ENCODE measurements at places on chromosomes 1 and 21.

DNA sequence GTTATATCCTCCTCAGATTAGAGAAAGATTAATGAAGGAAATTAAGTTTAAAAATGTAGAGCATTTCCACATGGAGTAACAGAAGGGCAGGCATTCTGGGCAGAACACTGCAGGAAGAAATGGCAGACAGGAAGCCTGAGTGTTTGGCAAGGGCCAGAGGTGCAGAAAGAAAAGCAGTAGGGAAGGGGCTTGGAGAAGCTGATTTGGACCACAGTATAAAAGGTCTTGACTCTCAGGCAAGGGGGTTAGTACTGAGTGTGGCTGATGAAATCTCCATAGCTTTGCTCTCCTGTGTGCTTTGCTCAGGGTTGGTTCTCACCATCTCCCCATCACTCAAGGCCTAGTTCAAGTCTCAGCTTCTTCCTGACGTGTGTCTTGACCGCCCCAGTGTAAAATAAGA lies 80.2 kb downstream of the SLC45A1 start:
- no peak for DNase-seq

DNA sequence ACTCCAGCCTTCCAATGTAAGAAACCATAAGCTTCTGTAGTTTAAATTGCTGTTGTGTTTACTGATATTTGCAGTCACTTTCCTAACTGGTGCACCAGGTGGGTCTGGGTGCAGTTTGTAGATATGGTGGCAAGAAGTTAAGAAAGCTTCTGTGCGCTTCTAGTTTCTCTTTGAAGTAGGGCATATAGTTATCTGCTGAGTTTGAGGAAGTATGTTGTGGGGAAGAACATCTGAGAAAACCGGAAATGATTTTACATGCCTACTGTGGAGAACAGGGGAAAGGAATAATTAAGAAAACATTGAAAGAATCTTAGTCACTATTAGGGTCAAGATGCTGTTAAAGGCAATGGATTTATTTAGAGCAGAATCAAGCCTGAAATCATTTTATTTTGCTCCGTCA lies 14.9 kb upstream of the SLC44A5 start:
- no peak for DNase-seq

DNA sequence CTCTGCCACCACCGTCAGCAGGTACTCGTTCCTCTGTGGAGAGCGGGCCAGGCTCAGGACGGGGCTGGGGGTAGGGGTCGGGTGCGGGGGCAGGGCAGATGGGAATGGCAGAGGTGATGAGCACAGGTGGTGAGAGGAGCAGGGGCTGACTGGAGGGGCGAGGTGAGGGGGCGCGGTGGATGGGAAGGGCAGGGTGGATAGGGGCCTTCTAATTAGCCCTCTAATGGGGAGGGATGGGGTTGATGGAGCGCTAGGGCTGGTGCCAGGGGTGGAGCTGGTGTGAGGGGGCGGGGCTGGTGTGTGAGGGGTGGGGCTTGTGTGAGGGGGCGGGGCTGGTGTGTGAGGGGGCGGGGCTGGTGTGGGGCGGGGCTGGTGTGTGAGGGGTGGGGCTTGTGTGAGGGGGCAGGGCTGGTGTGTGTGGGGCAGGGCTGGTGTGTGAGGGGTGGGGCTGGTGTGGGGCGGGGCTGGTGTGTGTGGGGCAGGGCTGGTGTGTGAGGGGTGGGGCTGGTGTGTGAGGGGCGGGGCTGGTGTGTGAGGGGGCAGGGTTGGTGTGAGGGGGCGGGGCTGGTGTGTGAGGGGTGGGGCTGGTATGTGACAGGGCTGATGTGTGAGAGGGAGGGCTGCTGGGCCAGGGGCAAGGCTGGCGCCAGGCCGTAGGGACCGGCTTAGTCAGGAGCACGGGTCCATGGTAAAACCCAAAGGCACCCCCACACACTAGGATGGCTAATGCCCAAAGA lies 5.9 kb downstream of the KRTAP10-1 start:
- no peak for DNase-seq

- DNase-seq, result no peak
Observed at GRCh38 chr1:159699653-159700052, 14.7 kb downstream of the CRP start.

GRCh38 chr1:116958977-116959376 lies 42.6 kb upstream of the CD101 start:
- no peak for DNase-seq

DNA sequence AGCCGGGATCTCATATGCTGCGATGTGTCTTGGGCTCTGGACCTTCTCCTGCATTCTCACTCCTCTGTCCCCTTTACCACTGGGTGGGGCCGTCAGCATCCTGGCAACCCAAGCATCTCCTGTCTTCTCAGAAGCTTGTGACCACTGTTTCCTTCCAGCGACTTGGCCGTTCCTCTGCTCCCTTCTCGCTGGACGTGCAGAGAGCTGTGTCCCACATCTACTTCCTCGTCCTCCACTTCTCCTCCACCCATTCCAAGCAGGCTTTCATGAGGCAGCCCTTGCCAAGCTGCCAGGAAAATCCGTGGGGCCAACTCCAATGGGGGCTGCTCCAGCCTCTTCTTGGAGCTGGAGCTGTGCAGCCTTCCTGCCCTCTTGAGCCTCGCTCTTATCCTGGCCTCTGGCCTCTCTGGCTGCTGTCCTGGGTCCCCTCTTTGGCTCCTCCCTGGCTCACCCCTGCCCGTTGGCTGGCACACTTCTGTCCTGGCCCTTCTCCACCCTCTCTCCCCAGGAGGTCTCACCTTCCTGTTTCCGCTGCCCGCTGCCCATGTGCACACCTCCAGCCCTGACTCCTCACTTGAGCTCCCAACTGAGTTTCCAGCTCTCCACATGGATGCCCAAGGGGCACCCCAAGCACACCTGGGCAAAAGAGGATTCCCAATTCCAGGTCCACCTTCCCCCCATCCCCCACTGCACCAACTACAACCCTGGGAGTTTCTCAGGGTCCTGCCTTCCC lies 8.7 kb downstream of the FAM131C start:
- no peak for DNase-seq

DNA sequence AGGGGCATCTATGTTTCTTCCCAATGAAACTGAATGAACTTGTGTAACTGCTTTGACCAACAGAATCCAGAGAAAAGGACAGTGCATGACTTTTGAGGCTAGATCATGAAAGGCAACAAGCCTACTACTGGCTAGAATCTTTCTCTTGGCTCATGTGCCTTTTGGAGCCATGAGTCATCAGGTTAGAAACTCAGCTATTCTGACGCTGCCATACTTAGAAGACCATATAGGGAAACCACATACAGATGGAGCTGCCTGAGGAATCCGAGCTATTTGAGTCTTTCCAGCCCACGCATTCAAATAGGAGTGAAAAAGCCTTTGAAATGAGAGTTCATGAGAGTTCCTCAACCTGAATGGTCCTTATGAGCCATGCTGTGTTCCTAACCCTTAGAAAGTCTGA lies 738.5 kb upstream of the CHRM3 start:
- DNase-seq, result no peak

DNA sequence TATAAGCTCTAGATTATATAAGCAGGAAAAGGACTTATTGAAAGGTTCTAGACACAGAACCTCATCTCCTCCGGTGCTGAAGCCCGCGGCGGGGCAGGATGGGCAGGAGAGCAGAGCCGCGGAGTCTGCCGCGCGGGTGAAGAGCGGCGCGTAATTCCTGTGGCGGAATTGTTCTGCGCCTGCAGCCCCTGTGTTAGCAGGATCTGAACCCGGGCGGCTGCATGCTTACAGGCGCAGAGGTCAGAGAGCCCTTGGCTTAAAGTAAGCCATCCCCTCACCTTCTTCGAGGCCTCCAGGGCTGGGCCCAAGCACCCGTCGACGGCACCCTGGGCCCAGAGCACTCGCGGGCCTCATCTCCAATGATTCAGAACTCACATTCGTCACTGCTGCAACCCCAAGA lies 89.3 kb downstream of the FASLG start:
- no peak for DNase-seq

DNA sequence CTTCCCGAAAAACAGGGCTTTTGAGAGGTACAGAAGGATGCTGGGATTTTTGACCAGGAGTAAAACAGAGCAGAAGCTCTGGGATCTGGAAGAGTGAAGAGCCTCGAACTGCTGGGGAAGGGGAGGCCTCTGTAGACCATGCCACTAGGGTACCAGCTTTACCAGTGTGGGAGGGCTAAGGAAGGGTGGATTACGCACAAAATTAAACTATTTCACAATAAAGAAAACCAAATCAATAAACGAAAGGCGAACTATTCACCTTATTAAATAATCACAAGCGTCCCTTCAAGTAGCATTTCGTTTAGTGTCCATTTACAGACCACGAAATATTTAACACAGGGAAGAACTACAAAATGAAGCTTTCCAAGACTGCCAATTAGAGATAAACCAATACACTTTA lies 723 bp downstream of the CZIB start:
- DNase-seq, result no peak

DNA sequence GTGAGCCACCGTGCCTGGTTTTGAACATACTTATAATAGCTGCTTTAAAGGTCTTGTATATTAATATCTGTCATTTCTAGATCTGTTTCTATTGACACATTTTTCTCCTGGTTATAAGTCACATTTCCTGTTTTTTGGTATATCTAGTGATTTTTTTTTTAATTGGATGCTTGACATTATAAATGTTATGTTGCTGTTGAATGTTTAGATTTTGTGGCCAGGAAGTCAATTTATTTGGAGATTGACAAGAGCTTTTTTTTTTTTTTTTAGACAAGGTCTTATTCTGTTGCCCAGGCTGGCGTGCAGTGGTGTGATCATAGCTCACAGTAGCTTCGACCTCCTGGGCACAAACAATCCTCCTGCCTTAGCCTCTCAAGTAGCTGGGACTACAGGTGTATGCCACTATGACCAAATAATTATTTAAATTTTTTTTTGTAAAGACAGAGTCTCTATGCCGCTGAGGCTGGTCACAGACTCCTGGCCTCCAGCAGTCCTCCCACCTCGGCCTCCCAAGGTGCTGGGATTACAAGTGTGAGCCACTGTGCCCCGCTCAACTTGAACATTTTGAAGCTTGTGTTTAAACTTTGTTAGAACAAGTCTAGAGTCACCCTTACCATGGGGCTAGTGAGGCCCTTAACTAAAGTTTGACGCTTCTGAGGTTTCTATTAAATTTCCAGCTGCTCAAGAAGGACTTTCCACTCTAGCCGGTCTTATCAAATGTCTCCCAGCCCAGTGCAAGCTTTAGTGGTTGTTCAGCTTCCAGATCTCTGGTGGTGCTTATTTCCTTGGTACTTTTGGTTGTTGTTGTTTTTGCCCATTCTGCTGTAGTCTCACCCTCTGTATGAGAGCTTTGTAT lies 8.6 kb upstream of the CHI3L2 start:
- no peak for DNase-seq

- DNase-seq, result no peak
Observed at GRCh38 chr1:97243973-97244560, 522.5 kb downstream of the PTBP2 start.

- no peak for DNase-seq
Observed at GRCh38 chr1:10682108-10682445, 114.4 kb downstream of the CASZ1 start.

DNA sequence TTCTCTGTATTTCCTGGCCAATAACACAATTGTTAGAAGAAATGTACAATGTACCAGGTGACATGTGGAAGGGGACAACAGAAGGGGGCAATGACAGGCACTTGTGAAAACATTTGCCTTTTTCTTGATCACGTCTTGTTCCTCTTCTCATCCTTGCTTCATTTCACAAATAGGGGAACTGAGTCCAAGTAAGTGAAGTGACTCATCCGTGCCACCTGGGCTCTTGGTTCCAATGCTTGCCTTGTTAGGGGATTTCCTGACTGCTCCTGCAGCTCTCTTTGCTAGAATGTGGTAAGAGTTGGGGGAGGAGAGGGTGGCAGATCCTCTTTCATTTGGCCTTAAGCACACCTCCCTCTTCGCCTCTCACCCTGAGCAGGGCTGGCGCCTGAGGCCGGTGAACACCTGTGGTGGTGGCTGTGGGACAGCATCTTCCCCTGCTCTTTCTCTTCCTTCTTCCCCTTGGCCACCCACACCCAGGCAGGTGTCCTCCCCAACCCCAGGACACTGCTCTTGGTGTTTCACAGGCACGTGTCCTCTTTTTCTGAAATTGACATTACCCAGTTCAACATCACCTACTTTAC lies 2.2 kb upstream of the RHEX start:
- no peak for DNase-seq

GRCh38 chr1:222382171-222382570 lies 165.7 kb downstream of the HHIPL2 start:
- DNase-seq, result no peak

DNA sequence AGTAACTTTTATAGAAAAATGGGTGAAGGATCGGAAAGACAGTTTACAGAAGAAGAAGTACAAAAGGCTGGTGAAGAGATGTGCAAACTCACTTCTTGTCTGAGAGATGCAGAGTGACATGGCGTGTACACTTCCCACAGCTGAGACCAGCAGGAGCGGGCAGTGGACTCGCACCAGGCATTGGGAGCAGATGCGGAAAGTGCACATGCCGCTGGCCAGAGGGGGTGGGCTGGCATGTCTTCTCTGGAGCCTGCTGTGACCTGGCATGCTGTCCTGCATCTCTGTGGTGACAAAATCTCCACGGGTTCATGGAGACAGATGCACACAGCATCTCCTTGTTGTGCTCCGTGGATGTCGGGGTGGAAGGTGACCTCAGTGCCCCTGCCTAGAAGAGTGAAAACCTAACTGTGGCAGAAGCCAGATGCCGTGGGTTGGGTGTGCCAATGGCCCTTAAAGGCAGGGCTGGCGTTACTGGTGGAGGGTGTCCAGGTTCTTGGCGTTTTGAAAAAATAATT lies 128.6 kb upstream of the COL6A1 start:
- no peak for DNase-seq

GRCh38 chr1:51867479-51868232 lies 10.9 kb downstream of the NRDC start:
- DNase-seq, result no peak

GRCh38 chr1:87176087-87176486 lies 152.6 kb upstream of the LMO4 start:
- DNase-seq, result no peak

DNA sequence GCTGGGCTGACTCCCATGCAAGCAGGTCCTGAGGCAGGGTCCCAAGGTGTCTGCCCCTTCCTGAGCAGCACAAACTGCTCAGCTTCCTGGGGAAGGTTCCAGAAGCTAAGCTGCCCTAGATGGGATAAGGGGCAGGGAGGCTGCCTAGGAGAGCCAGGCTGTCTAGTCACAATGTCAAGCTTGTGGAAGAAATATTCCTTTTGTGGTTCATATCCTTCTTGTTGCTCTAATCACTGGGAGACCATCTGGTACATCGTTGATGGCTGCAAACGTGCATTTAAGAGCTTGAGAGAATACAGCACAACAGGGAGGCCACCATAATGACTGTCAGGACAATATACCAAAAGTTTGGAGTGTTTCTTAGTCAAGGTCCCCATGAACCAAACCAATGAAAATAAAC lies 67.4 kb downstream of the SLC16A1 start:
- DNase-seq, result no peak

DNA sequence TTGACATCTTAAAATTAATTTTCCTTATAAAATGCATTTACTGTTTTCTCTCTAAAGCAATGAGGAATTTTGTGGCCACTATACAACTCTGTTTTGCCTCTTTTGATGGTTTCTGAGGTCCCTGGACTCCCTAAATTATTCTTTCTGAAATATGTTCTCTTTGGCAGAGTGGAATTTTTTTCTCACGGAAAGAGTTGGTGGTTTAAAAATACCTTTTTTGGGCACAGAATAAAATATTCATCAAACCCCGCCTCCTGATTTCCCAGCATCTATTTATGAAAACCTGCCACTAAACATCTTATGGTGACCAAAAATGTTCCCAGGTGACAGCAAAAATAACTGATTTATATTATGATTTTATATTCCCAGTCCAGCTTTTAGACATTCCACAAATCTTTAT lies 165.3 kb upstream of the SYT6 start:
- DNase-seq, result no peak

Data from HuH-7.5 (cell line).